ENCODE measurements at places on chromosomes 5 and 9.

DNA sequence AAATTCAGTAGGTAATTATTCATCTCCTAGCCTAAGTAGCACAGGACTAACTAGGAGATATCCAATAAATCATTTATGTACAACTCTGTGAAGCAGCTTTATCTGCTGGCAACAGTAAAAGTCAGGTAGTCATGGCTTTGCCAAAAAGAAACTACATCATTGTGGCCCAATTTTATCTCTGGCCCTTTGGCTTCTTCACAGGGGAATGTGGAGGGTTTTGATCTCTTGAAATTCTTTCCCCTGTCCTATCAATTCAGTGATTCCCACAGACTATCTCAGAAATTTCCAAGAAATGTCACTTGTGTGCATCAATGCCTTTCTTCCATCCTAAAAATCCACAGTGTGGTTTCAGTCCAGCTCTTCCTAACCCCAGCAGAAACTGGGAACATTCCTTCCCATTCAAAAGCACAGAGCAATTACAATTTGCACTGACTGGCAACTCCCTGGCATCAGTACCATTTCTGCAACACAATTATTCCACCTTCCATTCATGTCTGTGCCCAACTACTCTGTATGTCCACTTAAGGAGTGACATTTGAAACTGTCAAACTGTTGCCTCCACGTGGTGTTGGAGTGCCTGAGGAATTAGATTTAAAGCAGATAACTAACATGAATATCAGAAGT, 6.6 kb downstream of the CDC14B start:
- peaks cover 13% of the 10 kb centered on the region for H3K4me1 ChIP-seq
- no peak overlapping the region for H3K4me3 ChIP-seq
- DNase-seq, result peak; percentile 49

DNA sequence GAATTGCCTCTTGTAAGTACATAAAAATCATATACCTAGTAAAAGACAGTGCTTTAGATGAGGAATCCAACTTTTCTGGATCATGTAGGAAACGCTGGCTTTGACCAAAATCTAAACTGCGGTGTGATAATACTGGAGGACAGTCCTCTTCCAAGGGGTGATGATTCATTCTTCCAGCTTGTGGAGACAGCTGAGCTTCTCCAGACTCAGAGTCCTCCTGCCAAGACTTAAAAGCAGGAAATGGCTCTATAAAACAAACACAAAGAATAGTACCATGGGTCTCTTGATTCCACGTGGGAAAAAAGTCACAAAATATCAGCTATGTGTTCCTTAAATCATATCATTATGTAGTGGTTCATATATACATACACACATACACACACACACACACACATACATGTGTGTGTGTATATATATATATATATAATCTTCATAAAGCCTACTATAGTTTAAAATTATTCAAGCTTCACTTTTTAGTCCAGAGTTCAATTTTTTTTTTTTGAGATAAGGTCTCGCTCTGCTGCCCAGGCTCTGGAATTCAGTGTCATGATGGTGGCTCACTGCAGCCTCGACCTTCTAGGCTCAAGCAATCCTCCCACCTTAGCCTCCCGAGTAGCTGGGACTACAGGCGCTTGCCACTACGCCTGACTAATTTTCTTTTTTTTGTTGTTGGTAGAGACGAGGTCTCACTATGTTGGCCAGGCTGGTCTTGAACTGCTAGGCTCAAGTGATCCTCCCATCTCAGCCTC, 65.0 kb downstream of the PKD2L2 start:
- peaks cover 13% of the 10 kb centered on the region for H3K36me3 ChIP-seq
- H3K27me3 ChIP-seq, result no peaks in the 10 kb centered on the region
- no peak overlapping the region for H3K4me3 ChIP-seq
- H3K4me1 ChIP-seq, result peaks cover 13% of the 10 kb centered on the region
- peak overlapping the region; percentile 36 for H3K27ac ChIP-seq
- peak; percentile 90 for DNase-seq

DNA sequence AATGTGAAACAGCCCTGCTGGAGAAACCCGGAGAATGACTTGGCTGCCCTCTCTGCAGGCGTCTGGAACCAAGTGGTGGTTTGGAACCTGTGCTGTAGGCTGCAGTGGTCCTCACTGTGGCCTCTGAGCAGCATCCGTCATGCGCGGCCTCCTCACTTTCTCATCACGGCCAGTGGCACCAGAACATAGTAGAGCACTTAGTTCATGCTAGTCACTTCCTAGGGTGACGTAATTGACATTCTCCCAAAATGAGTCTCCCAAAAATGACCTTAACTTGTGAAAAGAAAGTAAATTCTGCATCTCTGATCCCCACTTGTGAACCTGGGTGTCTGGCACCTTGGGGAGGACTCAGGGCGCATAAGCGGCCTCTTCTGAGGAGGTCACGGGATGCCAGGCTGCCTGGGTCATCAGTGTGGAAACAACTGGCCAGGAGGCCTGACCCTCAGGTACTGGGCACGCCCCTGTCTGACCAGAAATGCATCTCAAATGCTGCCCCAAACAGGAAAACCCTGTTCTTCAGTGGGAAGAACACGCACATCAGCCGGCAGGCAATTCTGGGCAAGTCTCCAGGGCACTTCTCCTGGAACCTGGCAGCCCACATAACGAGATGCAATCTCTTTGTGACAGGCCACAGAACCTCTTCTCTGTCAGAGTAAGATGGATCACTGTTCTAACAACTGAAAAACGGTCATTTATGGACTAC, 36.6 kb upstream of the SPTLC1 start:
- H3K4me3 ChIP-seq, result no peak overlapping the region
- peak overlapping the region; percentile 92 for H3K27ac ChIP-seq
- H3K36me3 ChIP-seq, result no peaks in the 10 kb centered on the region
- H3K27me3 ChIP-seq, result no peaks in the 10 kb centered on the region
- peaks cover 36% of the 10 kb centered on the region for H3K4me1 ChIP-seq

GRCh38 chr5:66351813-66352212, 207.7 kb downstream of the SREK1 start:
- H3K4me3 ChIP-seq, result no peak overlapping the region
- no peaks in the 10 kb centered on the region for H3K36me3 ChIP-seq
- no peak for DNase-seq
- H3K4me1 ChIP-seq, result no peaks in the 10 kb centered on the region
- peaks cover 6% of the 10 kb centered on the region for H3K27me3 ChIP-seq

GRCh38 chr5:102309586-102309985, 13.5 kb upstream of the SLCO4C1 start:
- no peak for DNase-seq
- H3K4me1 ChIP-seq, result no peaks in the 10 kb centered on the region
- no peak overlapping the region for H3K4me3 ChIP-seq
- no peak overlapping the region for H3K27ac ChIP-seq
- H3K27me3 ChIP-seq, result no peaks in the 10 kb centered on the region

- H3K4me1 ChIP-seq, result no peaks in the 10 kb centered on the region
- no peak overlapping the region for H3K4me3 ChIP-seq
- no peak for DNase-seq
- no peaks in the 10 kb centered on the region for H3K36me3 ChIP-seq
Measured at GRCh38 chr5:159564031-159564430, 233.7 kb upstream of the IL12B start.

- peaks cover 25% of the 10 kb centered on the region for H3K4me1 ChIP-seq
- no peak for DNase-seq
- no peaks in the 10 kb centered on the region for H3K36me3 ChIP-seq
- peak overlapping the region; percentile 66 for H3K4me3 ChIP-seq
Measured at GRCh38 chr5:14665949-14666348, 1.4 kb downstream of the OTULIN start.

DNA sequence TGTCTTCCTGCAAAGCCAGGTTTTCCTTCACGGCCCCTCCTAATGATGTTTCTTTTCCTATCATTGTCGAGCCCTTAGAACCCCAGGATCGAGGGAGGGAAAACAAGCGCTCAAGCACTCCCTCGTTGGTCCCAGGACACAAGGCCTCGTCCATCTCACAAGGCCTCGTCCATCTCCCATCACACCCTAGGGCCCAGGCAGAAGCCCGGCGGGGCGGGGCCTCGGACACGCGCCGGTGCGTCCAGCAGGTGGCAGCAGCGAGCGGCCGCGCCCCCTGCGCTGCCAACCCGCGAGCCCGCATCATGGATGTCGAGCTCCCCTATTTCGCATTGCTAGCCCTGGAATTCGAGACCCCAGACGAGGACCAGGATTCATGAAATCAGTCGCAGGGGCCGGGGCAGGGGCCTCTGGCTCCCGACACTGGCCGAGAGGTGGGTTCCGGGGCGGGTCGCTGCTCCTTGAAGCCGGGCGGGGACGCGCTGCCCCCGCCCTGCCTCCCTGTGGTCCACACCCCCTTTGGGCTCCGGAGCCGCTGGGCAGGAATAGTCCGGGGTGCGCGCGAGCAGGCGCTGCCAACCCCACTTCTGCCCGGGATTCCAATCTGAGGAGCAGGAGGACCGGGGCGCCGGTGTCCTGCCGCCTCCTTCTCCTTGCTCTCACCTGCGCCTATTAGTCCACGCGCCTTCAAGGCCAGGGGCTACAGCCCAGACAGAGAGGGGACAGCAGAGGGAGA, at the start of gene ABLIM3:
Gene ABLIM3, plus strand, starts transcription at position 270 of the 733 bp plus-strand sequence. CDS start 603 bp downstream, outside the sequence.
- H3K27ac ChIP-seq, result peak within 1 kb of the TSS; percentile 71
- DNase-seq, result no peak
- H3K4me3 ChIP-seq, result peak within 1 kb of the TSS; percentile 77
- peaks cover 24% of the 10 kb centered on the region for H3K4me1 ChIP-seq

DNA sequence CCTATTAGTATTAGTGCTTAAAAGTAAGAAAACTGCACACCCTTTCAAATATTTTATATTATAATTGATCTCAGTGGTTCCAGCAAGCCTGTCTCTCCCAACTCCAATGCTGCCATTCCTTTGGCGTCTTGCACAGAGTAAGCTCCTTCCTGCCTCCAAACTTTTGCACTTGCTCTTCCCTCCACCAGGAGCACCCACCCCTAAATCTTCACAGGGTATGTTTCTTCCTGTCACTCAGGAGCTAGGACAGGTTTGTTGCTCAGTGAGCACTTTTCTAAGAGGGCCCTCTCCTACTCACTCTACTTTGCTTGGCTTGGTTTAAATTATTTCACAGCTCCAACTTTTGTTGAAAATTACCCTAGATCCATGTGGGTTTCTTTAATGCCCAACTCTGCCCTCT, 189.1 kb upstream of the ADRA1B start:
- H3K27ac ChIP-seq, result no peak overlapping the region
- H3K27me3 ChIP-seq, result no peaks in the 10 kb centered on the region

GRCh38 chr5:39648085-39648847, 223.5 kb upstream of the DAB2 start:
- H3K27ac ChIP-seq, result no peak overlapping the region
- H3K36me3 ChIP-seq, result no peaks in the 10 kb centered on the region

GRCh38 chr5:37966871-37967270, 127.0 kb upstream of the GDNF start:
- no peaks in the 10 kb centered on the region for H3K4me1 ChIP-seq
- H3K27ac ChIP-seq, result no peak overlapping the region
- DNase-seq, result no peak
- no peaks in the 10 kb centered on the region for H3K36me3 ChIP-seq

GRCh38 chr9:5563886-5564285, 53.6 kb downstream of the PDCD1LG2 start:
- peaks cover 17% of the 10 kb centered on the region for H3K4me1 ChIP-seq
- peak; percentile 74 for DNase-seq
- no peak overlapping the region for H3K4me3 ChIP-seq
- peak overlapping the region; percentile 52 for H3K27ac ChIP-seq

DNA sequence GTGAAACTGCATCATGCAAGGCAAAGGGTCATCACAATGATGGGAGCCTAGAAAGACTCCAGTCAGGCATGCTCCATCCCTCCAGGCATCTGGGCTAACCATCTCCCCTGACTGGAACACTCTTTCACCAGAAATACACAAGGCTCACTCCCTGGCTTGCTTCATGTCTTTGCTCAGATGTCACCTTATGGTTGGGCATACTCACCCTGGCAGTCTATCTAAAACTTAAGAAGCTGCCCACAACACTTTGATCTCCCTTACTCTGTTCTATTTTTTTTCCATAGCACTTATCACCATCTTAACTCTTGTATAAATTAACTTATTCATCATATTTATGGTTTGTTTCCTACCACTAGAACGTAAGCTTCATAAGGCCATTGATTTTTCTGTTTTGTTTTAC, 90.0 kb downstream of the SPEF2 start:
- no peaks in the 10 kb centered on the region for H3K27me3 ChIP-seq
- H3K4me1 ChIP-seq, result no peaks in the 10 kb centered on the region
- no peak overlapping the region for H3K27ac ChIP-seq
- H3K4me3 ChIP-seq, result no peak overlapping the region

Data from astrocyte (in vitro differentiated cells and primary cell).